NCI-H146 (cell line): ENCODE measurements at places on chromosomes 11 and 22.

GRCh38 chr22:19480173-19480568 is 451 bp downstream of the CDC45 start:
- no peak for DNase-seq

GRCh38 chr22:45496451-45496941 is 6.2 kb upstream of the FBLN1 start:
- DNase-seq, result peak; percentile 22

- DNase-seq, result peak; percentile 84
These were observed at the start of gene AGBL2 for GRCh38 chr11:47715082-47715669. Gene AGBL2 (minus strand): TSS chr11:47715369. CDS start chr11:47714650, 719 bp downstream.

- DNase-seq, result no peak
These were observed 213.3 kb downstream of the FAM76B start for GRCh38 chr11:95576146-95576845.

DNA sequence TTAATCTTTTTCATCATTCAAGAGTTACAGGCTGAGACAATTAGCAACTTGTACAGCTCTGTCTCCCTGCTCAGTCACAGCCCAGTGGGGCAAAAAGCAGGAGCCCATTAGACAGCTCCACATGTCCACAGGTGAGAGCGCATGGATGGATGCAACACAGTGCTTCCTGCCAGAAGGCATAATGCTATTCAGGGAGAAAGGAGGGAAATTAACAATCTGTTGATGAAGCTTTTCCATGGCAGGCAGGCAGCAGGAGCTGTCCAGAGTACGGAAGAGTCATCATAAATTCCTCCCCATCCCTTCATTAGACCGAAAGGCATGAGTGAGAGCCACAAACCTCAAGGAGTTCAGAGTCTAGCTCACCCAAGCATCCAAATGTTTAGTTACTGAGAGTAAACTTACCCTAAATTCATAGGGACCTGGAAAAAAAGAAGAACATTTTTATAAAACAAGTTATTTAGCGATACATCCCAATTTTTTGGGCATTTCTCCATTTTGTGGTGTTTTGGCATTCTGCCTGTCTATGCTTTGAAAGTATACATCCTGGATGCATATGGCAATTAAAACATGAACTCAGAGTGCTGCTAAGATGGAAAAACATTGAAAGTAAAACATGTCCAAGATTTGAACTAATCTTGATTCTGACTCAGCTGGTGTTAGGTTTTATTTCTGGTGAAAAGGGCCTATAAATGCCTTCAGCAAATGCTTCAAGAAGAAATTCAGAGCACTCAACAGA is 428.1 kb downstream of the OPCML start:
- no peak for DNase-seq

GRCh38 chr11:95456714-95457491 is 225.9 kb upstream of the SESN3 start:
- DNase-seq, result no peak

DNA sequence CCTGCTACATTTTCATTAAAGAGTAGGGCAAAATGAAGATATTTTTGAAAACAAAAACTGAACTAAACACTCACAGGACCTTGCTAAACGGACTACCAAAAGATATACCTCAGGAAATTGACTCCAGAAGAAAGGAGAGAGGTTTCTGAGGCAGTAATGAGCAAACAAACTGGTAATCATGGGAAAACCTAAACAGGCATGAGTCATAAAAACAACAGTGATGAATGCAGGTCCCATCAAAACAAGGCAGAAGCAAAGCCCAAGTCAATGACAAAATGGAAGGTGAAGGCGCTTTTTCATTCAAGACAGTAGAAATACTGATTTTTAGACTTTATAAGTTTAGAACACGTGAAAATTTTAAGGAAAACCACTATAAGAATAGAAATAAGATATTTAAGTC is 104.5 kb downstream of the EFCAB6 start:
- no peak for DNase-seq

DNA sequence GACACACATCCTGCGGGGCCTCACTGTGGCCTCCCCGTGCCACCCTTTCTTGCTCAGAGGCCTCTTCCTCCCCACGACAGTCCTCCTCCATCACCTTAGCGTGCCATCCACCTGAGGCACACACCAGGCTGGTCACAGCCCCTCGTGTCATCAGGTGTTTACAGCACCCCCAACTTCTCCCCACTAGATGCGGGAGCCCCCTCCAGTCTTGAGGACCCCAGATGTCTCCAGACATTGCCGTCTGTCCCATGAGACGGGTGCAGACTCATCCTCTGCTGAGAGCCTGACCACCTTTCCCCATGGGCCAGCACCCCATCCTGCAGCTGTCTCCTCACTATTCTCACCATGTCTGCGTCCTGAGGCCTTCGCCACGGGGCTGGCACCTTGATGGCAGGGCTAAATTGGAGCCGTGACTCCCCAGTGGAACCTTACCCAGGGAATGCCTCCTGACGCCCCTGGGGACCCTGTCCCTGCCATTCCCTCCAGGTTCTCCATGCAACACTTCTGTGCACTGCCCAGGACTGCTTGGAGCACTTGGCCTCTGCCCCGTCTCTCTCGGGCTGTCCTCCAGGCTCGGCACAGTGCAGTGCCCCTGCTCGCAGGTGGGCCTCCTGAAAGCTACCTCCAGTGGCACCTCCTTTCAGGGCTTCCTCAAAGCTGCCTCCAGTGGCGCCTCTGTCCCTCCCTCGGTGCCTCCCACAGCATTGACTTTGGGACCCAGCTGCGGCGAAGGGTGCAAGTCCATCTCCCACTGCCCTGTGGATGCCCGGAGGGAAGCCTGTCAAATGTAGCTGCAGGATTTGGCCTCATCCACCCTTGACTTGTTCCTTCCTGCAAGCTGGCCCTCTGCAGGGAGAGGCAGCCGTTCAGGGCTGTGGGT is 1386.8 kb downstream of the BRD1 start:
- DNase-seq, result no peak

DNA sequence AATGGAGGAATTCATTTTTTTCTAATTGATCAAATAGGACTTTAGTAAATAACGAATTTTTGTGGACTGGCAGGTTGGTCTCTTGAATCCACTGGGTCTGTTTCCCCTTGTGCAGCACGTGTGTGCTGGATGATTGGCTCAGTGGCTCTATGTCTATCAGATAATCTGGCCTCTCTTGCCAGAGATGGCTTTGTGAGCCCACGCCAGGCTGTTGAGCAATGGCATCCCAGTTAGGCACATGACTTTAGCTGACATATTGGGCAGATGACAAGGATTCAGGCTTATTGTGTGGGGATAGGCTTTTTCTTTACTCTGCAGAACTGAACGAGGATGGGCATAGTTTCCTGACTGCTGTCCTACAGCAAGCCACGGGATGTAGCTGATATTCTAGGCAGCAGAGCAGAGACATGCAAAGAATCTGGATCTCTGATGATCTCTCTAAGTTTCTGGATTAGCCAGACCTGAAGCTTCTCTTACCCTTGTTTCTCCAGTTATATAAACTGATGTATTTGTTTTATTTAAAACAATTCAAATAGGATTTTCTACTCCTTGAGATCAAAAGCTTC is 144.9 kb downstream of the ARHGAP42 start:
- no peak for DNase-seq

GRCh38 chr11:36069576-36070212 is 125.8 kb downstream of the LDLRAD3 start:
- peak; percentile 11 for DNase-seq
